Left kidney (tissue), 8 donors: ENCODE measurements at places on chromosomes 6 and 20. TPM values are rescaled to one million over a fixed set of nuclear protein-coding genes. Genes with fewer than 3 reads are reported as not detected.

TBXT gene
- polyA plus RNA-seq: not detected

WFDC6 gene
- polyA plus RNA-seq: 0.23 TPM

ID1 gene
- polyA plus RNA-seq: 132 TPM

LATS1 gene
- polyA plus RNA-seq: 37.9 TPM

PPIL6 gene
- 21.5 TPM for polyA plus RNA-seq

PRIM2 gene
- 23.0 TPM for polyA plus RNA-seq

GTSF1L gene
- polyA plus RNA-seq: not detected

DACT2 gene
- polyA plus RNA-seq: 19.3 TPM
